ENCODE measurements at places on chromosomes 13 and 19.

DNA sequence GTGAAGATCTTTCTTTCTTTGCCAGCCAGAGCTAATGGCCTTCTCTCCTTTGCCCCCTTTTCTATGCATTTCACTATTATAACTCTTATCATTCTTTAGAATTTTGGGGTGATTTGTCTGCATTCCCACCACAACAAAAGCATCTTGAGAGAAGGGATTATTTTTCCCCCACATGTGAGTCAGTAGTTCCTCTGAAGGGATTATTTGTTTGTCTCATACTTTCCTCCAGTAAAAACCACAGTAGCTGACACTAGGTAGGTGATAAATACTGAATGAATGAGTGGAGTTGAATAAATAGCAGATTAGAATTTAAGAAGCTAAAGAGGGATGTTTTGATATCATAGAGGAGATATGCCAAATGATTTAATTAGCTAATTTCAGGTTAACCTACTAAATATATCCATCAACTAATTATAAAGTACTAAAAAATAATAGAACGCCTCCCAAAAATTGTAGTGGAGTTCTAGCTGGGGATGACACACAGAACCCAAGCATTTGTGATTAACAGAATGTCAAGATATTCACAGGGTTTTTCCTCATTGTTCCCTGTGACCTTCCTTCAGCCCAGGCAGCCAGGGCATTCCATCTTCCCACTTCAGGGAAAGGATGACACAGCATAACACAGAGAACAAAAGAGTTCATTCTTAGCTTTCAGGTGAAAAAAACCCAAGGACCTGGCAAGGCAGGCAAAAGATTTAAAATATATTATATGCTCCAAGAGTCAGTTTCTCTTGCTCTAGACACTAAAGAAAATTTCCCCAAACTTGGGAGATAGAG lies 3.5 kb upstream of the TBC1D4 start:
- no peak for DNase-seq

- DNase-seq, result no peak
Measured at GRCh38 chr19:44943801-44944249, 1.8 kb downstream of the APOC4 start.

DNA sequence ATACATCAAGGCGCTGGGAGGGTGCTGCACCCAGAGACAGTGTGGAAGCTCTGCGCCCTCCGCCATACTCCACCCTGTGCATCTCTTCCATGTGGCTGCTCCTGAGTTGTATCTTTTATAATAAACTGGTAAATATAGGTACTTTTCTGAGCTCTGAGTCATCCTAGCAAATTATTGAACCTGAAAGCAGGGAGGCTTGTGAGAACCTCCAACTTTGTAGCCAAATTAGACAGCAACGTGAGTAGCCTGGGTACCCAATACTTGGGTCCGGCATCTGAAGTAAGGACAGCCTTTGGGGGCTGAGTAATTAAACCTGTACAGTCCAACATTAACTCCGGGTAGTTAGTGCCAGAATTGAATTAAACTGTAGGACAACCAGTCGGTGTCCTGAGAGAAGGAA lies 57.4 kb downstream of the RUBCNL start:
- no peak for DNase-seq

DNA sequence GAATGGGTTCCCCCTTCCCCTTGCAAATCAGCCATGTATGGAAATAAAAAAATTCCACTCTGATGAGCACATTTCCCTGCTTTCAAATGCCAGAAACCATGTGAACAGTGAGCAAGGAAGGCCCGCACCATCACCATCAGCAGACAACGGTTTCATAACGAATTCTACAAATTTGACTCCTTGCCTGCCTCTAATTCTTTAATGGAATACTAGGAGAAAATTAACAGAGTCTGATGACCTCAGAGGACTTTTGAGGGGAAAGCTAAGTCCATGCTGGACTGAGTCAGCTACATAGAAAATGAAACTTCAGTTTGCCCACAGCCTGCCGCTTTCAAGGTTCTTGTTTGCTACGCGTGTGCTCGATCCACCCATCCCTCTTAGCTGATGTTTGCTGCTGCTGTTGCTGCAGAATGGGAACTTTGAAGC lies 46.7 kb upstream of the KL start:
- DNase-seq, result peak; percentile 64

DNA sequence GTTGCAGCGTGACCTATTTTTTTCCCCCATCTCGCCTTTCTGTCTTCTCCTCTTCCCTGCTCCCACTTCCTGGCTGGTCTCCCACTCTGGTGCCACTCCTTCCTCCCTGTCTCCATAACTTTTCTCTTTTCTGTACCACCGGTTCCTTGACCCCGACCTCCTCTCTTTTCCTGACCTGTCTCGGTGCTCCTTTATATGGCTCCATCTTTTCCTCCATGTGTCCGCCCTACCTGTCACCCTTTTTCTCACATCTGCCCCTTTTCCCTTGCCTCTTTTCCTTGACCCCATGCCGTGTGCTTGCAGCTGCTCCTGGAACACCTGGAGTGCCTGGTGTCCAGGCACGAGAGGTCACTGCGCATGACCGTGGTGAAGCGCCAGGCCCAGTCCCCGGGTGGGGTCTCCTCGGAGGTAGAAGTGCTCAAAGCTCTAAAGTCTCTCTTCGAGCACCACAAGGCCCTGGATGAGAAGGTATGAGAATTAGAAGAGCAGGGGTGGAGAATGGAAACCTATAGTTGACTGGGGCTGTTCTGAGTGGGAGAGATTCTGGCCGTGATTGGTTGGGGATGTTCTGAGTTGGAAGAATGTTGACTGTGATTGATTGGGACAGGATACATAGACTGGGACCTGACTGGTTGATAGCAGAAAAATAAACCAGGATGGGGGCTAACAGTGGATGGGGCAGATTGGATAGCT lies 9.3 kb downstream of the PPFIA3 start:
- no peak for DNase-seq

DNA sequence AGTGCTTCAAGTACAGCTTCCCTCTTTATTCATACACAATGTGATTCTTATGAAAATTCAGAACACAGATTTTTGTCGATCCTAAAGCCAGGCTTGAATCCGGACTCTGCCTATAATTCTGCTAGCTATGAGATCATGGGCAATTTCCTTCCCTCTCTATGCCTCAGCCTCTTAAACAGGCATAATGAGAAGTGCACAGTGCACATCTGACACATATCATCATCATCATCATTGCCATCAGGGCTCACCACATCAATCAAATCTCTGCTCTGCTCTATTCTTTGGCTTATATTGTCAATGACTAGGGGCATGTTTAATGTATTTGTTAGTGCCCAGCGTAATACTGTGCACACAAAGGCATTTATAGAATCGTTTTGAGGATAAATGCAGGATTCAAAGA lies 269.1 kb downstream of the ABCC4 start:
- no peak for DNase-seq
